ENCODE measurements at places on chromosomes 5 and 9.

DNA sequence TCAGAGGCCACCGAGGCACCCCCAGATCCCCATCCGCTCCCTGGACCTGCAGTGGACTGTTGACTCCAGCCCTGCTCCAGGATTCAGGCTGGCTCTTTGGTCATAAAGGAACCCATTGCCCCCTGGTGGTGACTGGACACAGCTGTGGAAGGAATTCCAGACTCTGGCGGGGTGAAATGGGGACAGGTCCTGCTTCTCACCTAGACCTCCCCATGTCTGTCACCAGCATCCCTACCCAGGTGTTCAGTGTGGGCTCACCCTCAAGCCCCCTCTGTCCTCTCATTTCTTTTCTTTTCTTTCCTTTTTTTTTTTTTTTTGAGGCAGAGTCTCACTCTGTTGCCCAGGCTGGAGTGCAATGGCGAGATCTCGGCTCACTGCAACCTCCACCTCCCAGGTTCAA is 25.5 kb upstream of the STXBP1 start:
- DNase-seq = peak; percentile 82

- DNase-seq = no peak
These were observed 34.2 kb downstream of the PRKACG start for GRCh38 chr9:68979538-68980314.

DNA sequence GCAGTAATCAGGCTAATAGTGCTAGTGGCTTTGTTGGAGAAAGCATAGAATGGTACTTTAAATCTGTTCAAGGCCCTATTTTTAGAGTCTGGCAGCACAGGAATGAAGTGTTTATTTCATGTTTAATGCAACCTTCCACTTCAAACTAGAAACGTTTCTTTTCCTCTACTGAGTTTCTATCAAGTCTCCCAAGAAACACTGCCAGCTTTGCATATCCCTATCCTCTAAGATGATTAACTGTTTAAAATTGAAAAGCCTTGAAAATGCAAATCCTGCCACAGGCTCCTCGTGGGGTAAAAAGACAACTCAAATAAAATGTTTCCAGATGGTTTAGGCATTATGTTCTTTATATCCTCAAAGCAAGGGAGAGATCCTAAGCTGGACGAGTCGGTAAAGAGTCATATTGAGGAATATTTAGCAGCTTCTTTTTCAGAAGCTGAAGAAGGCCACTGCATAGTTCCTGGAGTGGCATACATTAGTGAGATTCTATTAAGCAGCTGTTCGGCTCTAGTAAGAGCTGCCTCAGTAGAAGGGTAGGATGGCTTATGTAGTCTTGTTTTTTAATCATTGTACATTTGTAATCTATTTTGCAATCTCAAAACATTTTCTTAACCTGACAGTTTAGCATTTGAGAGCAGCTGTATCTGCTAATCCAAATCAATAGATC is 251.2 kb downstream of the CHSY3 start:
- no peak for DNase-seq

- DNase-seq = peak; percentile 42
These were observed 67.7 kb upstream of the RAD23B start for GRCh38 chr9:107215381-107215780.

GRCh38 chr5:72508241-72509170 is 1.3 kb upstream of the ZNF366 start:
- no peak for DNase-seq

GRCh38 chr5:32712481-32713360 is 1.6 kb downstream of the NPR3 start:
- peak; percentile 17 for DNase-seq

- DNase-seq = no peak
These were observed 53.8 kb downstream of the KCNV2 start for GRCh38 chr9:2771087-2771486.

DNA sequence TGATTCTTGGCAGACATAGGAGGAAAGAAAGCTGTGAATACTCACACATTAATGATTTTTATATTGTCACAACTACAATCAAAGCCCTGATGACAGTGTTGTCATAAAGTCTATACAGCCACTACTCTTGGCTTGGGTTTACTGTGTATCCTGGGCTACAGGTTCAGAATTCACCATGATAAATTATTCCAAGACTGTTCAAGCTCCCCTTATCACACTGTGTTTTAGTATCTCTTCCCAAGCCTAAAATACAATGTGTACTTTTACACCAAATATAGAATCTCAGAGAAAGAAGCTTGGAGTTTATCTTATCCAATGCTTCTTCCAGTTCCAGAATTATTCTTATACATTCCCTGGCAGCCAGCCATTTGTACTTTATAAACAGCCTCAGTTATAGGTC is 127.7 kb upstream of the PPP1R2B start:
- no peak for DNase-seq

- no peak for DNase-seq
These were observed 57.2 kb downstream of the RAB14 start for GRCh38 chr9:121144482-121144881.

GRCh38 chr5:130032807-130033206 is 128.5 kb downstream of the CHSY3 start:
- DNase-seq = no peak

GRCh38 chr9:73459817-73460216 is 308.2 kb downstream of the ANXA1 start:
- no peak for DNase-seq

DNA sequence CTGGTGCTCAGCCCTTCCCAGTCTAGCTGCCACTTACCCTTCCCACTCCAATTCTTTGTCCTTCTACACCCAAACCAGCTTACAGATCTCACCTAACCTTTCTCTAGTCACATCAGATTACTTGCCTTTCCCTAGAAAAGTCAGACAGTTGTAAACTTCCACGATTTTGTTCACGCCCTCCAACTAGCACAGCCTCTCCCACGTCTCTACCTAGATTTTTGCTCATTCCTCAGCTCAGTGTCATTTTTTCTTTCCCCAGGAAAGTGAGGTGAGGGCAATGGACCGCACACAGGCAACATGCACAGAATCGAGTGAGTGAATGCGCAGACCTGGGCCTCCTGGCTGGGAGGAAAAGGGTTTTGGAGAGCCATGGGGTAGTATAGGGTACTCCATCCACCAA is 20.9 kb upstream of the PRUNE2 start:
- DNase-seq = no peak

- no peak for DNase-seq
These were observed 670 bp upstream of the FBP1 start for GRCh38 chr9:94639999-94640376.

DNA sequence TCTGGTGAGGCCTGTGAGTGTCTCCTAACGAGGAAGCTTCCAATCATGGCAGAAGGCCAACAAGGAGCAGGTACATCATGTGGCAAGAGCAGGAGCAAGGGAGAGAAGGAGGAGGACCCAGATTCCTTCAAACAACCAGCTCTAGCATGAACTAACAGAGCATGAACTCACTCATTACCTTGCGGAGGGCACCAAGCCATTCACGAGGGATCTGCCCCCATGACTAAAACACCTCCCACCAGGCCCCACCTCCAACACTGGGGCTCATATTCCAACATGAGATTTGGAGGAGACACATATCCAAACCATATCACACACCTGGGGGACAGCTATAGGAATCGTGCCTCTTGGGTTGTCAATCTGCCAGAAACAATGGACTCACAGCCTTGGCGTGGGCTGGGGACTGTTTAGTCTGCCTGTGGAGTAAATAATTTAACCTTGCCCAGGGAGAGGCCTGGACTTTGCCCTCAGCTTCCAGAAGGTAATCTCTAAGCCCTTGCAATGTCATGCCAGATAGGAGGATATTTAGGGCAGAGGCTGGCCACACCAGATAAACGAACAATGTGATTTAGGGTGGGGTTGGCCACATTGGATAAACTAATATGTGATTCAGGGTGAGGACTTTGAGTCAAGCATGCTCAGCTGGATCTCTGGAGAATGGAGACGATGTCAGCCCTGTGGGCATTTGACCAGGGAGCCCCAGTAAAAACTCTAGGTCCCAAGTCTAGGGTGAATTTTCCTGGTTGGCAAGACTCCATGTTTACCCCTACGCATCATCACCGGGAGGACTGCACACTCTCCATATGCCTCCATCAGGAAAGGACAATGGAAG is 13.6 kb upstream of the VDAC1 start:
- peak; percentile 12 for DNase-seq

- no peak for DNase-seq
These were observed 25.8 kb upstream of the TMEM250 start for GRCh38 chr9:136144450-136144849.

DNA sequence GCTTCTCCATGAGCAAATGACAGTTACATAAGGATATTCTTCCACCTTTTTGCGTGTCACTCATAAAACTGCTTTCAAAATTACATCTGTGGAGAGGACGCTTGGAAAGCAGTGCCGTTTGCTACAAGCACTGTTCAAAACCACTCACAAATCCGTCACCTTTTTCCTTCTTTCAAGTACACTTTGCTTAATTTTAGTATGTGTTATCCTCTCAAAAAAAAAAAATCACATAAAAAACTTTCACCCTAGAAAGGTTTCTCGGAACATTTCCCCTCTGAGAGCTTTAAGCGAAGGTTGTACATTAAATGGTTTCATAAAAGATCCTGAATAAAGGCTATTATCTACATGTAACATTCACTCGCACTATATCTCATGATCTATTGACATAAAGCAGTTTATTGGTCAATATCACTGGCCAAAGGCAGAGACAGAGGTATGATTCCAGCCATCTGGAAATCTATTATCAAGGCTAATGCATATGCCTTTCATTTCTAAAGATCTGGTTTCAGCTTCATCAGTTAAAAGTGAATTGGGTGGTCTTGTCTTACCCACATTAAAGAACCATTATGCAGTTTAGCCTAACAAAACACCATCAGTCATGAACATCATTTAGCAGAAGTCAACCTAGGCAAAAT is 163.6 kb downstream of the ENC1 start:
- DNase-seq = no peak

- DNase-seq = no peak
These were observed 53.2 kb upstream of the C9orf72 start for GRCh38 chr9:27626244-27627187.

DNA sequence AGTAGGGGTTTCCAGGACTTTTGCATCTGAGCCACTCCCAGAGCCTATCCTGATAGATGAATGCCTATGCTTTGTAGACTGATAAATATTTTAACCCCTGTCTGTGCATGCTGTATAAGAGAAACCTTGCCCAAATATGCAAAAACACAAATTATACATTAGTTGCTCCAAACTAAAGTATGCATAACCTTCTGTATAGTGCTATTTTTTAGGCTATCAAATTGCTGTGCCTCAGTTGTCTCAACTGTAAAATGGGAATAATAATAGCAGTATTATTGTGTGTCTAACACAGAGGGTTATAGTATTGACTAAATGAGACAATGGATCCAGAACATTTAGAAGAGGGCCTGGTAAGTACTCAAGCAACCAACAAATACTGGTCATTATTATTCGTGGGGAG is 117.7 kb downstream of the LIFR start:
- no peak for DNase-seq

DNA sequence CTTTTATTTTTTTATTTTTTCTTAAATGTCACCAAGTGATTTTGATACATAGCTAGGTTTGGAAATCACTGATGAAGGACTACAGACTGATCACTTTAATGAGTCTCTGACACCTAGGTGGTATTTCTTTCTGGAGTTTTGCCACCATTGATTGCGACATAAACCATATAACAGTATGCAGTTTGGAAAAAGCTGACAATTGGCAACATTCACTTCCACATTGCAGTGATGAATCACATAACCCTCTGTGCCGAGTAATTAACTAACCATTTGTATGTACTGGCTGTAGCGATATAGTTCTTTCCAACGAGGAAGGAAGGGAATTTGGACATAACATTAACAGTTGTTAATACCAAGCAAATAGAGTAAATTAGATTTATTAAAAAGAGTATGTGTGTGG is 222.9 kb upstream of the EFNA5 start:
- peak; percentile 75 for DNase-seq

- DNase-seq = peak; percentile 36
These were observed 1.1 kb upstream of the NTRK2 start for GRCh38 chr9:84668196-84669012.

- DNase-seq = no peak
These were observed 9.6 kb downstream of the NSUN2 start for GRCh38 chr5:6623228-6623627.

GRCh38 chr5:159897786-159898393 is 18.4 kb upstream of the ADRA1B start:
- no peak for DNase-seq

GRCh38 chr9:33446240-33446945 is 1.0 kb downstream of the AQP3 start:
- DNase-seq = no peak

- peak; percentile 62 for DNase-seq
These were observed at the start of gene RANBP17 for GRCh38 chr5:170861917-170862766. TSS of gene RANBP17 (plus strand) at chr5:170862018.

- no peak for DNase-seq
These were observed 73.0 kb downstream of the EHMT1 start for GRCh38 chr9:137691646-137692351.

DNA sequence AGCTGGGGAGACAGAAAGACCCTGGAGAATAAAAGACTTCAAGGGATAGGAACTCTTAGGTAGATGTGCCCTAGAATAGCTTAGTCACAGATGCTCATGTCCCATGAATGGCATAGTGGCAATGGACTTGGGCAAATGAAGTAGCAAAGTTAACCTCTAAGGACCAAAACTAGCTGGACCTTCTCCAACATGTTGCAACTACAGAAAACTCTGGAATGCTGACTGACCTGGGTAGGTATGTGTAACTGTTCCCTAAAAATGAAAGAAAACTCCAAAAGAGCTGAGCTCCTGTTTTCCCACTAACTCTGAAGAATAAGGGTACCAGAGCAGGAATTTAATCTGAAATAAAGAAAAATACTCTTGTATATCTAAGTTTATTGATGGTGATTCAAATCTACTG is 12.5 kb upstream of the LPAR1 start:
- no peak for DNase-seq

DNA sequence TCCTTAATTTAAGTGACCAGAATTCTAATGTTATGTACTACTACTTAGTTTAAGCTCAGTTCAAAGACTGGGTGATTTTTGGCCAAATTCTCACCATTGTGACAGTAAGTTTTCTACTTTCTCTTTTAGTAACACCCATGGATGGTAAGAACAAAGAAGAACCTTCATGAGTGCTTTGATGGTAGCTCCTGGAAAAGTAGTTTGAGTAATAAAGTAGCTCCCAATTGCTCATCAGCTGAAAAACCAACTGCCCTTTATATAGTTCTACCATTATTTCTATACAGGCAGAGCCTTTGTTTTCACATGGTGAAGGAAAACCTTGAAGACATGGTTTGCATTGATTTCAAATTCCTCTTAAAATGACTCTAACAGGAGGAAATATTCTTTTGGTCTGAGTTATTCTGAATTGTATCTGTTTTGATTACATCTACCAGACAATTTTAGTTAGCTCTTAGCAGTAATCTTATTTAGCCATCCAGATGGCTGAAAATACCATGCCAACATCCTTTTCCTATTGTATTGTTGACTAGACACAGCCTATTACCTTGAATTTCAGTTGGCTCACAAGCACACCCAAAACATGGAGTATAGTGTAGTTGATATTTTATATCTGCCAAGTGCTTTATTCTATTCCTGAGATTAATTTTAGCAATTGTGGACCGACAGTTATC is 23.7 kb upstream of the STARD4 start:
- DNase-seq = no peak

DNA sequence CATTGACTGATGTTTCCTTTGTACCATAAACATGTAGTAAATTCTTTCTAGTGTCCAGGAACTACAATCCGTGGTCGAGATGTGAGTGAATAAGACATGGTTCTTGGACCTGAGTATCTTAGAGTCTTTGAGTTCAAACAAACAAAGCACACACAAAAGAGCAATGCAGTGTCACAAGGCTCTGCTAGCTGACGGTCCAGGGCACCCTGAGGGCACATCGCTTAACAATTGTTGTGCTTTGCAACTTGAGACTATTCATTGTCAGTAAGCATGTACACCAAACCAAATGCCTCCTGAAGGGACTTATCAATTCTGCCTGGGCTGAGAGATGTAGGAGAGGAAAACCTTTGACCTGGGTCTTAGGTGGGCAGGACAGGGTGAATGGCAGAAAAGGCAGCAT is 84.8 kb downstream of the CAMK4 start:
- no peak for DNase-seq

Data from fibroblast of mammary gland (primary cell).